Skin of body (tissue), 3 donors: ENCODE measurements at places on chromosomes 1 and 21. TPM values are rescaled to one million over a fixed set of nuclear protein-coding genes. Genes with fewer than 3 reads are reported as not detected.

LDLRAD1 gene
- total RNA-seq = not detected

RGSL1 gene
- total RNA-seq = not detected

TCHH gene
- total RNA-seq = 315 TPM

DNA sequence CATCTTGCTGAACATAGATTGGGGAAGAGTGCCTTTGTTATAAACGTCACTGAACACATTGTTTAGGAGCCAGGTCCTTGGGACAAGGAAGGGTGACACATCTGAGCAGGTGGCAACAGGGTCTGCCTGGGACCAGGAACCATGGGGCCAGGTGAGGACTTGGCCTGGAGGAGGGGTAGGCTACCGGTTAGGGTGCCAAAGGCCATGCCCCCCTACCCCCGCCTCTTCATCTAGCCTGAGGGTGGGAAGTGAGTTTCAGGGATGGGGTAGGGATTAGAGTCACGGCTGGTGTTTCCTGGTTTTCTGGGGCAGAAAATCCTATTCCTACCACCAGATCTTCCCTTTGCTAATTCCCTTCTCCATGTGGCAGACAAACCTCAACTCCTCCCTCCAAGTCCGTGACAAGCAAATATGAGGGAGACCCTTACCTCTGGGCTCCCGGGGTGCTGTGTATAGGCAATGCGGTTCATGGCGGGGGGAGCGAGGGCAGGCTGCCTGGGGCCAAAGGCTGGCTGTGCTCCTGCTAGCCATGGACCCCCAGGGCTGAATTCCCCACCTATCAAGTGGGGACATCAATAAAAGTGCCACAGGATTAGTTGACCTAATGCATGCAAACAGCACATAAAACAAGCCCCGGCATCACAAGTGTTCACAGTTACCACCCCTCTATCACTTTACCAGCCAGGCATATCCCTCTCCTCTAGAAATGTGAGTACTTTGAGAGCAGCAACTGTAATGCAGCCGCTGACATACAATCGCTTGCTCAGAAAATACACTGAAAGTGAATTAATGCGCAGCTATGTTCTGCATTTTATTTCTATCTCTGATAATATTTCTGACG, 14.5 kb downstream of the CD247 start:
- no peak for DNase-seq

TRIM63 gene
- total RNA-seq = 4.7 TPM

DNA sequence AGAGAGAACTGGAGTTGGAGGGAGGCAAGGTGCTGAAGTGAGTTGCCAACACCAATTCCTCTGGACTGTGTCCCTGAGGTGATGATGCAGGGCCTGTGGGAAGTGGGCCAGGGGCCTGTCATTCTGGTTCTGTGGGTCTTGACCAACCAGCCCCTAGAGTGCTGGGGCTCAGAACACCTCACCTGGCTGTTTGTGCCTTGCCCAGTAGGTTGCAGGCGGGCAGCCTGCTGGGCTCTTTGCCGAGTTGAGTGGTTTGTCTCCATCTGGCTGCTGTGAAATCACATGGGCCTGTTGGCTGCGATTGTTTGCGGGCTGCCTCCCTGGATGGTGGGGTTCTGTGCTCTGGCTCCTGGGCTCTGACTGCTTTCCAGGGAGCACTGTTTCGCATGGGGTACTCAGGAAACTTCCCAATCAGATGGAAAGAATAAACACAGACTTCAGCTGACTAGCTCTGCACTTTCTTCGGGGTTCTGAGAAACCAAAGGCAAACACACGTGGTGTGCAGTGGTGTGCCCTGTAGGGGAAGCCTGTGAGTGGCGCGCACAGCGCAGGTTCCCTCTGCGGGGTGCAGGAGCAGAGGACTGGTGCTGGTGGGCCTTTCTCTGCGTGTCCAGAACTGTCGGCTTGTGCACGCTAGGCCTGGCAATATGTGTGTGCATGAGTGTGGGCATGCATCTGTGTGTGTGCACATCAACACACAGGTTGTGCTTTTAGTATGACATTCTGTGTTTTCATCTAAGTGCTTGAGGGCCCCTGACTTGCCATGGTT, 95.1 kb downstream of the RHOU start:
- DNase-seq = no peak

DNA sequence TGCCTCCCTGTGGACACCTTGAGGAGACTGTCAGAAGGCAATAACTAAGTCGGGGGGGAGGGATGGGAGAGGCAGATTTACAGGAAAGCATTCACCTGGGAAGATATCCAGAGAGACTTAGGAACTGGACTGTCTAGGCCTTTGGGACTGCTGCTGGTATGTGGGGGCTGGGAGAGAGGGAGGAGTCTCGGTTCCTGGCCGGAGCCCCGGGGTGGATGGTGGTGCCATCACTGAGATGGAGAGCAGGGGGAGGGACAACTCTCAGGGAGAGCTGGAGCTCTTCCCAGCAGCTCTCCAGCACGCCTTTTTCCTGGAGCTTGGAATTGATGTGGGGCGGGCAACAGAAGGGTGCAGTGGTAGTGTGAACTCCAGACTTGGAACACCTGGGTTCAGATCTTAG, 22.1 kb downstream of the PTPRF start:
- DNase-seq = no peak

GRCh38 chr1:167654975-167655575, 25.0 kb downstream of the RCSD1 start:
- no peak for DNase-seq

GRCh38 chr1:228045871-228046270, 36.6 kb upstream of the ARF1 start:
- no peak for DNase-seq

- no peak for DNase-seq
Measured at GRCh38 chr1:202069662-202070061, 53.1 kb upstream of the GPR37L1 start.

AUNIP gene
- total RNA-seq = 1.1 TPM

DHDDS gene
- 25.0 TPM for total RNA-seq

DNA sequence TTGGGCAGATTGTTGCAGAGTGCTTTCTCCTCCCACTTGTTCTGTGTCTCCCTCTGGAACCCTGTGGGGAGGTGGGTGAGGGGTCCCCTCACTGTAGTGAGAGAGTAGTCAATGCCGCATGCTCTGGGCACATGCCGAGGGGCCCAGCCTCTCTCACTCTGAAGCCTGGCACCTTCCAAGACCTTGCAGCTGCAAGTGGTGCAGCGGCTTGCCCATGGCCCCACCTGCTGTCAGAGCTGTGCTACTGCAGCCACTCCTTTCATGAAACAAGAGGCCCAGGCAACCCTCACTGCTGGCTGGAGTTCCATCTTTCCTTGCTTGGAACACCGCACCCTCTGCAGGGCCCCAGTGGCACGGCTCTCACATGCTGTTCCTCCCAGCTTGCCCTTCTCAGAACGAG, 58.4 kb upstream of the COL6A1 start:
- peak; percentile 32 for DNase-seq

GRCh38 chr1:157131281-157131680, 6.9 kb downstream of the ETV3 start:
- no peak for DNase-seq

PDXK gene
- total RNA-seq = 38.8 TPM

- DNase-seq = peak; percentile 22
Measured at GRCh38 chr1:223175633-223176032, 32.6 kb upstream of the TLR5 start.

DNA sequence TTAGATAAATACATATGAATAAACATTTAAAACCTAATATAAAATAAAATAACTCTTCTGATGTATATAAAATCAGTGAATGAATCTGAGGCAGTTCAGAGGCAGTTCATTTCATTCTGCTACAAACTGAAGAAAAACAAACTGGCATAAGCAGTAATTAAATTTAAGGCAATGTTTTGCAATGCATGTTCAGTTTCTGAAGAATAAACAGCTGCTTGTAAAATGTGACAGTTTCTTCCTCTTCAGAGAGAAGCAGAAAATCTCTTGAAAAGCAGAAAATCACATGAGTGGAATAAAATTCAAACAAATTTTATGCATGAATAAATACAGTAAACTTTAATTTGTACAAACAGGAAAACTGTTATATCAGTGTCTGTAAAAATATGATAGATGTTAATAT, 643.7 kb downstream of the KCNT2 start:
- no peak for DNase-seq

DNA sequence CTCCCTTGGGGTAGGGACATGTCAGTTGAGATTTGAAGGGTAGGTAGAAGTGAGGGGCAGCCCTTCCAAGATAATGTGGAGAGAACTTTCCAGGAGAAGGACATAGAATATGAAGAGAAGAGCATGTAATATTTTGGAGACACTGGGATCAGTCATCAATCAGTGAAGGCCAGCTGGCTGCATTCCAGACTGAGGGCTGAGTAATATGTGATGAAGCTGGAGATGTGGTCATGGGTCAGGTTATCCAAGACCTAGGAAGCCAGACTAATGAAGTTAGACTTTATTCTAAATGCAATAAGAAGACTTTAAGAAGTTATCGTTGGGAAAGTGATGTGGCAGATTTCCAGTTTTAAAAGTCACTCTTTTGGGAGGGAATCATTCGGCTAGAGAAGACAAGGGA, 262.0 kb downstream of the HMCN1 start:
- DNase-seq = no peak

RAB42 gene
- 6.4 TPM for total RNA-seq

GRCh38 chr1:16925635-16926490, 4.1 kb downstream of the CROCC start:
- no peak for DNase-seq

- DNase-seq = no peak
Measured at GRCh38 chr1:6100861-6101783, 55.4 kb downstream of the KCNAB2 start.

DNA sequence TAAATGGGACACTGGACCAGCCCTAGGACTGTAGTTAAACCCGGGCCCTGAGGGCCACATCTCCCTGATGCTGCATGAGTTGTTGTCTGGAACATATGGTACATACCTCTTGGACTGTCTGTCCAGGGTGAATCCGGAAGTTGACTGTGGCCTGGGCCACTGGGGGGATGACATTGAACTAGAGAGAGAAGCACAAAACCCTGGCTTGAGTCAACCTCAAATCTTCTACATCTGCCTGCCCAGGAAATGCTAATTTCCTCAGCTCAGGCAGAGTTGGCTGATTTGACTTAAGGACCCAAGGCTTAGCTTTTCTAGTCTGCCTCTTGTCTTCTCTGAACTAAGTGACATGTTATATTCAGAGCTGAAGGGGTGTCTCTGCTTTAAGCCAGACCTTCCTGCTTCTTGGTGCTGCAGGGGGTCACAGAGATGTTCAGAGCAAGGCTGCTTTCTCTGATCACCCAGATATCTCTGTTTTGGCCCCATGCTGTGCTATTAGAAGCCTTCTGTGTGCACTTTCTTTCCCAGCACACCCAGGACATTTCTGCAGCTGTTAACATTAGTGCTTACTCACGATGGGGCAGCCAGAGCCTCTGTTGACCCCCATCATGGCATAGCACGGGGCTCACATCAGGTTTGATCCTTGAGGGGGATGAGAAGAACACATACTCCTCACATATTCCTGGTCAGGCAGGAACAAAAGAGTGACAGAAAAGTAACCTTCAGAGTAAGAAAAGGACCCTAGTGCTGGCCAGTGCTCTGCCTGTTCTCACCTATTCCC, 9.6 kb downstream of the PM20D1 start:
- no peak for DNase-seq

DNA sequence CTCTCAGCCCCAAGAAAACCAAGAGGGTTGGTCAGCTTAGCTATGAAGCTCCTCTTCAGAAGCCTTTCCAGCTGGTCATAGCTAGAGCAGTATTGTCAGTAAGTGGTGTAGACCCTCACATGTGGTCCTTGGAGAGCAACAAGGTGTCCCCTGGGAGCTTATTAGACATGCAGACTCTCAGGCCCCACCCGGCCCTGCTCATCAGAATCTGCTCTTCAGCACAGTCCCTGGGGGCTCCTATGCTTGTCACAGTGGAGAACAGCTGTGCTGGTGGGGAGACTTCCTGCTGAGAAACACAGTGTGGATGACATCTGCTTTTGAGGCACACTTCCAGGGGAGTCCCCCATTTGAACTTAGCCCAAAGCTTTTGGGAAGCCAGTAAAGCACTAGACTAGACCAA, 21.9 kb upstream of the NEK2 start:
- no peak for DNase-seq

MYCL gene
- total RNA-seq = 9.6 TPM

PLA2G2F gene
- total RNA-seq = 3.0 TPM

TLCD4 gene
- 9.0 TPM for total RNA-seq

GRCh38 chr21:26967062-26967913, at the start of gene ADAMTS5:
Gene ADAMTS5 (minus strand): TSS chr21:26967088. CDS start chr21:26966391, 697 bp downstream.
- DNase-seq = peak; percentile 84

C1orf87 gene
- 0.20 TPM for total RNA-seq

- no peak for DNase-seq
Measured at GRCh38 chr1:227766015-227766634, 30.9 kb downstream of the SNAP47 start.

DNA sequence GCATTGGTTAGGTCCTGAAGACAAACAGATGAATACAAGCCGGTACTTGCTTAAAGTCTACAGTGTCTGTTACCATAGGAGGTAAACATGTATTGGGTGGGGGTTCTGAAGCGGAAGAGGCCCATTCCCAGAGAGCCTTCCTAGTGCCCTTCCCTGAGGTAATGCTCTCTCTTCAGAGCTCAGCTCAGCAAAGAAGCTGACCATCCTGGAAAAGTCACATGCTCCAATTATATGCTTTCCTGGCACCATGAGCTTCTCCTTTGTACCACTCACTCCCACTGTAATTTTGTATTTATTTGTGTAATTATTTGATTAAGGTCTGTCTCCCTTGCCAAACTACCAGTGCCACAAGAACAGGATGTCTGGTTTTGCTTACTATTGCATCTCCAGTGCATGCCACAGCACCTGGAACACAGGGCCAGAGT, 42.0 kb downstream of the RAB3B start:
- peak; percentile 11 for DNase-seq

ITLN2 gene
- total RNA-seq = not detected

- no peak for DNase-seq
Measured at GRCh38 chr21:38289705-38290485, 33.1 kb downstream of the KCNJ15 start.

DAB1 gene
- total RNA-seq = 1.4 TPM
